ENCODE measurements at places on chromosomes 6 and 20.

GRCh38 chr20:48926821-48927220 is 5.3 kb downstream of the ARFGEF2 start:
- no peak for DNase-seq

DNA sequence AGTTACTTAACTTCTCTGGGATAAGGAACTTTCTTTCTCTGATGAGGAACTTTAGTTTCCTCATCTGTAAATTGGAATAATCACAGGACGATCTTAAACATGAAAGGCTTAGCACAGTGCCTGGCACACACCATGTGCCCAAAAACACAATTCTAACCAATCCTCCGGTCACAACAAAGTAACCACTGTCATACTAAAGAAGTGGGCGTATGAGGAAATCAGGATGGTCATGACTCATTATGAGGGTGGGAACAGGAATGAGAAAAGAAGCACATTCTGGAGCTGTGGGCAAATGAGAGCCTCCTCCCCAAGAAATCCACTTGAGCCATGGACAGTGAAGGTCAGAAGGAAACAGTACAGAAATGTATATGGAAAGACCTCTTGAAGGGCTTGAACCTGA is 82.9 kb downstream of the LRFN2 start:
- DNase-seq = no peak

DNA sequence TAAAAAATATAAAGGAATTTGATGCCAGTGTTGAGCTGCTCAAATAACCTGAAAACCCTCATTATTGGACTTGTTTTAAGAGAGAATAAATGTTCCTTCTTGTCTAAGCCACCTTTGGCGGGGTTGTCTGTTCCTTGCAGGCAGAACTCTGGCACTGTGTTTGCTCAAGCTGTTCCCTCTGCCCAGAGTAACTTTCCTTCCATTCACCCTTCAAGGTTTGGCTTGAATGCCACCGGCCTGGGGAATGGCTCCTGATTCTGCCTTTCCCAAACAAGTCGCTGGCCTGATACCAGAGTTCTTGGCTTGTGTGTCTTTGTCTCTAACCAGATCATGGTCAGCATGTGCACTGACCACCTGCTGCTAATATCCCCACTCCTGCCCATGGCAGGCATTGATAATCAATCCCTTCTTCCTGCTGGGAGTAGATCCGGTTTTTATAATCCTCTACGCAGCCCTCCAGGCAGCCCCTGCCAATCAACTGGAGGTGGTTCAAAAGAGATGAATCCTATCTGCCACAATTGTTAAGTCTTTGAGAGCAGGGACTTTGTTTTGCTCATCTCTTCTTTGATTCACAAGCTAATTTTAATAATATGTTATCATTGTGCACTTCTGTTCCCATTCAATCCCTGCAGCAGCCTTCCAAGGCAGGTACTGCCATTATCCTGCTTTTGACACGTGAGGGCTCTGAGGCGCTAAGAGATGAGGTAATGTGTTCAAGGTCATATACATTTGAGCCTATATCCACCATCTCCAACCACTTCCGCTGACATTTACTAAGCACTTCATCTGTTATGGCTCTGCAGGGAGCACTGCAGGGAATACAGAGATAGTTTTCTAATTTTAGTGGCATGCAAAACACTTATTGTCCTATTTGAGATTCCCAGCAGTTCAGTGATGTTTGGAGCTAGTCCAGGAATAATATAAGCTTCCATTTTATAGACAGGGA is 3.1 kb upstream of the CCM2L start:
- DNase-seq = no peak

DNA sequence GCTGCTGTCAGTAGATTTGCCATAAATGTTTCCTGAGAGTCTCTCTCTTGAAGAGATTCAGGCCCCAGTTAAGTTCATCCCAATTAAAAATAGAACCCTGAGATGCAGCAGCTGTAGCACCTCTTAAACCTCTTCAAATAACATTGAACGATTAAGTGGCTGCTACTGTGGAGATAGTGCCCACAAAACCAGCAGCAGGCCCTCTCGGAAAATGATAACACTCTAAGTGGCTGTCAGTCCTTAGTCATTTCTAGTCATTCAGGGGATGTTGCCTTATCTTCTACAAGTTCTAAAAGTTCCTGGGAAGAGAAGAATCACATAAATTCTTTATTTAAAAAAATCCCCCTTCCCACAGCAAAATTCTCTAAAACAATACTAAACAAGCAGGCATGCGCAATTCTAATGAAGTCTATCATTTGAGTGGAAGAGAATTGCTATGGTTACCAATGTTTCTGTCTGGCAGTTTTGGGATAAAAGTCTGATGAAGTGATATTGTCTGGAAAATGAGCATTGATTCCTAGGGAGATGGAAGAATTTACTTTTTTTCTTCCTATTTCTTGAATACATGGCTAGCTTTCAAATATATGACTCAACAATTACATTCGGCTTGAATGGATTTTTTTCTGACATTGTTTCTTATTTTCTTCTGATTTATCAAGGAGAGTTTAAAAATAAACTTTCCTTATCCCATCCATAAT is 131.9 kb downstream of the TRMT11 start:
- DNase-seq = no peak

DNA sequence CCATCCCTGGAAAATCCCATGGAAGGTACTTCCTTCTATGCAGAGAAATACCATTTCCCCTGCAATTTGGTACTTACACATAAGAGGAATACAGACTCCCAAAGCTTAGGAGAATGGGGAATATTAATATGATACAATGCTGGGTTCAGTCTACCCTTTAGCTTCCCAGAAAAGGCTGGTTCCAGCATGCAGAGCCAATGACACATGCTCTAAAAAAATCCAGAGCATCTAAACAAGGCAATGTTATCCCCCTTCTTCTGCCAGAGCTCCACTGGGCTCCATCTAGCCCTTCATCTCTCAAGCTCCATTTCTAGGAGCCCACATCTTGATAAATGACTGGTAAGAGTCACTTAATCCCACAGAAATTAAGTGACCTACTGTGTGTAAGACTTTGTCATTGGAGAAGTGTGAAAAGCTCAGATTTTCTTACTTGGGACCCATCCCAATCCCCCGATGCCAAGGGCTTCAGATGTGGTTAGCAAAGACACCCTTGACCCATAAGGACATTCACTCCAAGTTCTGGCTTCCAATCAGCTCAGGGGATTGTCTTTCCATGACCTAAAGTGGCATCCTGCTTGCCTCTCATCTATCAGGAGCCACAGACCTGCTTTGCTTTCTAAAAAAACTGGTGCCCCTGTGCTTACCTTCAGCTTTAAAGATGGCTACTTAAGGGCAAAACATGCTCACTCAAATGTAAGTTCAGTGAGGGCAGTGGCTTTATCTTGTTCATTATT is 137.5 kb downstream of the UNC5CL start:
- DNase-seq = no peak

DNA sequence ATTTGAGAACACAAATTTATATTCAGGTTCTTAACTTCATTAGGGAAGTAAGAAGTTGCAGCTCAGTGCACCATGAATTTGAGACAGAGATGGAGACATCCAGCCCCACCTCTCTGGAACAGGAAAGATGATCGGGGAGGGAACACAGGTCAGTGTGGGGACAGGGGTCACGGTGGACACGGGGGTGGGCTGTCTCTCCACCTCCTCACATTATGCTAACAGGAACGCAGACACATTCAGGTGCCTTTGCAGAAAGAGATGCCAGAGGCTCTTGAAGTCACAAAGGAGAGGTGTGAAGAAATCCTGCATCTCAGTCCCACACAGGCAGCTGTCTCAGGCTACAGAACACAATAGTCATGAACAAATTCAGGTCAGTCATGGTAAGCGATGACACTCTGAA is 3.1 kb downstream of the HLA-C start:
- DNase-seq = no peak

- DNase-seq = no peak
These were observed 70.4 kb downstream of the DOK5 start for GRCh38 chr20:54545676-54546358.

DNA sequence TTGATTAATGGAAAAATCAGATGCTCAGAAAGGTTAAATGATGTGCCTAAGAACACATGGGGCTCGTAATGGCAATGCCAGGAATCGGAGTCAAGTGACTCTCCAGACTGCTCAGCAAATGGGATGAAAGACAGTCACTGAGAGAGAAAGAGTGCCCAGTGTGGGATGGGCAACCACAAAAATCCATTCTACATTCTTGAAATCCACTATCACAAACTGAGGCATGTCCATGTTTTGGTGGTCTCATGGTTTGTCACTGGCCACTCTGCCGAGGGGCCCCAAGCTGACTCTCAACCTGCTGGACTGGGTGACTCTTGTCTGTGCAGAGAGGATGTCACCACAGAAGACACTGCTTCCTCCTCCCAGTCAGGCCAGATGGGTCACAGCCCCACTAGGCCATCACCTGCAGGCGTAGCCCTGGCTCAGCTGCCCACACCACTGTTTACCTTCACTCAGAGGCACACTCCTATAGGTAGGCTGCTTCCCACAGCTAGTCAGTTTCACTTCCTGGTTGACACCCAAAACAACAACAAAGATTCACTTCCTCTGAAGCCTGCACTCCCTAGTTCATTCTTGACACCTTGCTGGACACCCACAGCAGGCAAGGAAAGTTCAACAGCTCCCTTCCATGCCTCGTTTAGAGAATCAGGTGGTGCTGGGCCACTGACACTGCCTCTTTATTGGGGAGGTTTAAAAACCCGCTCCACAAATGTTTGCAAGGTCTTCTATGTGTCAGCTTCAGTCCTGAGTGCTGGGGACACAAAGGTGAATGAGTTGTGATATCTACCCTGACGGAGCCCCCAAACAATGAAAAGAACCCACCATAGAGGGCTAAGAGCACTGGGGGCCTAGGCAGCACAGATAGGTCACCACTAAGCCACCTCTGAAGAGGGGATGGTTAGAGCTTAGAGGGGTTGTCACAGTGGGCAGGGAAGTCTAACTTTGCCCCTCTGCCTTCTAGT is 21.7 kb downstream of the MAP1LC3A start:
- no peak for DNase-seq

- DNase-seq = no peak
These were observed 71.9 kb downstream of the TMEM170B start for GRCh38 chr6:11609324-11610071.

DNA sequence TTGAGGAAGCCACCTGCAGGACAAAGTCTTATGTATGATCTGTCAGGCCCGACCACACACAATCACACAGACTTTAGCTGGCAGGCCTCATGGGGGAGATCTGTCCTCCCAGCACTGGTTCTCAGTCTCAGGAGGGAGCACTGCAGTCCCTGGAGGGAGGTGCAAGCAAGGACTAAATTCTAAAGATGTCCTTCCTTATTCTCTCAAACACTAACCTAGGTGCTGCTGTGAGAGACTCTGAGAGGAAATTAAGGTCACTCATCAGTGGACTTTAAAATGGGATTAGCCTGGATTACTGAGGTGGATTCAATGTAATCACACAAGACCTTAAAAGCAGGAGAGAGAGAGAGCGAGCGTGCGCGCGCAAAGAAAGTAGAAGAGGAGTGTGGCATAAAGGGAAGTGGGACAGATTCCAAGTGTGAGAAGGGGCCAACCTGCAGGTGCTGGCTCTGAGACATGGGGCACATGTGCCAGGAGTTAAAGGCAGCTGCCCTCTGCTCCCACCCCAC is 14.3 kb downstream of the GLO1 start:
- DNase-seq = no peak

DNA sequence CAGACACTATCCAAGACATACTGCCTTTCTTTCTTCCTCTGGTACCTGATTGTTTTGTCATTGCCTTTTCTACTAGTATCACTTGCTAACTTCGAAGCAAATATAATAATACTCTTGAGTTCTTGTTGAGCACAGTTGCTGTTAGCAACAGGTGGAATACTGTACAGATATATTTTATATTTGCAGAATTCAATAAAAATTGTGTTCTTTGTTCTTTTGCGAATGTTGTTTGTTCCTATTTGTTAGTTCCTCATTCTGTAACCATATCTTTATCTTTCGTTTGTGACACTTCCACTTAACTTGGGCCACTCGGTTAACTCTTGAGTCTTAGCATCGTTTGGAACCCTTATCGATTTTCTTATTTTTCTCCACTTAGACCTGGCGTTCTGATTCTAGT is 868 bp downstream of the CYB5R4 start:
- no peak for DNase-seq

DNA sequence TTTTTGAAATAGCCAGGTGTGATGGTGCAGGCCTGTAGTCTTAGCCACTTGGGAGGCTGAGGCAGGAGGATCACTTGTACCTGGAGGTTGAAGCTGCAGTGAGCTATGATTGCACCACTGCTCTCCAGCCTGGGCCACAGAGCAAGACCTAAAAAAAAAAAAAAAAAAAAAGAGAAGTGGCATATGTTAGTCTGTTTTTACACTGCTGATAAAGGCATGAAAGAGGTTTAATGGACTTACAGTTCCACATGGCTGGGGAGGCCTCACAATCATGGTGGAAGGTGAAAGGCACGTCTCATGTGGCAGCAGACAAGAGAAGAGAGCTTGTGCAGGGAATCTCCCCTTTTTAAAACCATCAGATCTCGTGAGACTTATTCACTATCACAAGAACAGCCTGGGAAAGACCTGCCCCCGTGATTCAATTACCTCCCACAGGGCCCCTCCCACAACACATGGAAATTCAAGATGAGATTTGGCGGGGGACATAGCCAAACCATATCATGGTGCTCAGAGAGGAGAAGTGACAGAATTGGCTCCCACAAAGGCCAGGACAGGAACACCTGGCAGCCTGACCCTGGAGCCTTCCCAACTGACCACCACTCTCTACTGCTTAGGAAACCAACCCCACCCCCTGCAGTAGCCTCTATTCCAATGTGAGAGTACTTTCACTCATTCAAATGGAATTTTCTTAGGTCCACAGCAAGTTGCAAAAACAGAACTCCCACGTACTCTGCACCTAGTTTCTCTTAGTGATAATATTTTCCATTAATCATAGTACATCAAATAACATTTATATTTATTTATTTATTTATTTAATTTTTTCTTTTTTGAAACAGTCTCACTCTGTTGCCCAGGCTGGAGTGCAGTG is 29.8 kb downstream of the ARHGAP40 start:
- no peak for DNase-seq

- DNase-seq = no peak
These were observed 118.6 kb upstream of the CCDC28A start for GRCh38 chr6:138654715-138655634.

GRCh38 chr20:47704746-47705496 is 80.4 kb downstream of the SULF2 start:
- DNase-seq = no peak

DNA sequence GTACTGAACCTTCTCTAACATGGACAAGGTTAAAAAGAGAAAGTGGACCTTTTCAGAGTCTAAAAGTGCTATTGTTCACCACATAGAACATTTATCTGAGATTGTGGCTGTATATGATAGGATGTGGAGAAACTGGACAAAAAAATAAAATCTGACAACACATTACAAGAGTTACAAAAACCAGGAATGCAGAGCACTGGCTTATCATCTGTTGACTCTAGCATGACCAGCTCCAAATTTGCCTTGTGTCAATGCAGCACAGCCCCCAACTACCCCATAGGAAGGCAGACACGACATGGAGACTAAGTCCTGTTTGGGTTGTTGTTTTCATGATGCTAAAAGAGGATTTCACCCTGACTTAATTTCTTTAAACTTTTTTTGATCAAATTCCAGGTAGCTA is 436.9 kb upstream of the MARCKS start:
- no peak for DNase-seq
